ENCODE measurements at places on chromosomes 1 and 21. TPM values are rescaled to one million over a fixed set of nuclear protein-coding genes. Genes with fewer than 3 reads are reported as not detected.

DNA sequence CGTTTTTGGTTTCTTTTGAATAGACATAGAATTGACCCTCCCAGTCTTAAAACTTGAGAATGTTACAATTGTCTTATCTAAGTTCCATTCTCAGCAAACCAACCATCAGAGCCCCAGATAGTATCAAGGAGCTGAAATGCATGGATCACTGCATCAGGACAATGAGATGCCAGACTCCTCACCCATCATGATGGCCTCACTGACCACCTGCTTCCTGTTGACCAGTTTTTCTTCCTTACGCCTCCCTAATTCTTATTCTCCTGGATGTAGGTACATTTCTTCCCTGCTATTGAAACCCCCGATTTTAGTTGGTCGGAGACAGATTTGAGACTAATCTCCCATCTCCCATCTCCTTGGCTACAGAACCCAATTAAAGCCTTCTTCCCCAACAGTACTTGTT, 17.7 kb downstream of the MATN1 start:
- DNase-seq: no peak

GRCh38 chr1:34488080-34488708, 266.7 kb upstream of the GJB5 start:
- no peak for DNase-seq

Gene C1QC
- total RNA-seq: not detected

DNA sequence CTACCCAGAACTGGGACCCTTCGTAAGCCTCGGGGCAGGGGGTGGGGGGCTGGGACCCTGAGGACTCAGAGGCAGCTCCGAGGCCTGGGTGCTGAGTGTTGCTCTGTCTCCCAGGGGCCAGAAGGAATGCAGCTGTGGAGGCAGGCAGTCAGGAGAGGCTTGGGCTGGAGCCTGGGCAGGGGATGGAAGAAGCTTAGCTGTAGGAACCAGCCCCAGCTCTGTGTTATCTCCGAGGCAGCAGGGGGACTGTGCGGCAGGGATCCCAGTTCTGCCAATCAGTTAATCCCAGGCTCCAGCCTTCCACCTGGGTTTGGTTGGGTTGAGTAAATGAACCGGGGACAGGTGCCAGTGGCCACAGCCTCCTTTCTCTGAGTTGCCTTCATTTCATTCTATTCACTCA, 8.2 kb upstream of the GRIK3 start:
- no peak for DNase-seq

DNA sequence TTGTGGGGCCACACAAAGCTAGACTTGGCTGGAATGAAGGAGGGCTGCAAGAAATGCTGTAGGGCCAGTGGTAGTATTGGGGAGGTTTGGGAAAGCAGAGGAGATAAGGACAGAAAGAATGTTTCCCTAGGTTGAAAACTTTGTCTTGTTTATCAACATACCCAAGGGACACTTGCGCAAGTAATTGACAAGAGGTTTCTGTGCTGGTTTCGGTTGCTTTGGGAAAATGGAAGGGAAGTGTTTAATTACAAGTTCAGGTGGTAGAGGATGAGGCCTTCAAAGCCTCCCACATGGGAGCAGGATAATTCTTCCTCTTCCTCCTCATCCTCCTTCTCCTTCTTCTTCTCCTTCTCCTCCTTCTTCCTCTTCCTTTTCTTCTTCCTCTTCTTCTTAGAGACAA, 182.1 kb upstream of the LMO4 start:
- no peak for DNase-seq

Gene FLG
- total RNA-seq: 0.35 TPM

DNA sequence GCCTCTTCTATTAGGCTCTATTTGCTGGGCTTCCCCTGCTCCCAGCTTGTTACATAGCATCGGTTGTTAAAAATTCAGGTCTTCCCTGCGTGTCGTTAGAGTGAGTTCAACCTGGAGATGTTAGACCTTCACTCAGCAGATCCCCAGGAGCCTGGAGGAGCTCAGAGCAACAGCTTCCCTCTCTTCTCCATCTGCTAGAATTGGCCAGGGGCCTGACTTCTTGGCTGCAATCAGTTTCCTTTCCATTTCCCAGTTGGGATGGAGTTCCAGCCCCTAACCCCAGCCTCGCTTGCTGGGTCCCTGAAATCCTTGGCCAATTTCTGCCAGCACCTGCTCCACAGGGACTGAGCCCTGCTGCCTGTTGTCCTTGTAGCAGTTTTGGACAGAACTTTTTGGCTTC, 55.9 kb downstream of the MT1HL1 start:
- no peak for DNase-seq

Gene CADM3
- 10.1 TPM for total RNA-seq

- no peak for DNase-seq
These were observed 64.0 kb downstream of the PROX1 start for GRCh38 chr1:214051786-214052185.

GRCh38 chr1:224127925-224128819, 14.3 kb downstream of the FBXO28 start:
- no peak for DNase-seq

DNA sequence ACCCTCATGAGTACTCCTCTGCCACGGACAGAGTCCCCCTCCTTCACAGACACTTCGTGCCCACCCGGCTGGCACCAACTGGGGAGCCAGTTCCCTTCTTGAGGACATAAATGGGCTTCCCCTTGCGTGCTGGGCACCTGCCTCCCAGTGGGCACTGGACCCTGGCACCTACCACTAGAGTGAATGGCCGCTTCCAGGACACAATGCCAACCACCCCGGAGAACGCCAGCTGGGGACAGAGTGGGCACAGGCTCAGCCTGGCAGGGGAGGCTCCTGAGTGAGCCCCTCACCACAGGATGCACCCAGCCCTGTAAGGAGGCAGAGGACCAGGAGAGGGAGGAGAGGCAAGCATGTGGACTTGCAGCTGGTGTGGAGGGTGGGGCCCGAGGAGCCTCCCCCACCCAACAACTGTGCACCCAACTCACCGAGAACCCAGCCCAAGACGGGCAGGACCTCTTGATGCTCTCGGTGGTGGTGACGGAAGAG, 1.0 kb downstream of the ENTREP3 start:
- no peak for DNase-seq

- DNase-seq: no peak
These were observed 6.1 kb upstream of the VHLL start for GRCh38 chr1:156305215-156305614.

Gene RHD
- not detected for total RNA-seq

- DNase-seq: no peak
These were observed 16.9 kb downstream of the IVNS1ABP start for GRCh38 chr1:185300152-185300551.

- DNase-seq: peak; percentile 95
These were observed 27.8 kb downstream of the ECE1 start for GRCh38 chr1:21262293-21263051.

DNA sequence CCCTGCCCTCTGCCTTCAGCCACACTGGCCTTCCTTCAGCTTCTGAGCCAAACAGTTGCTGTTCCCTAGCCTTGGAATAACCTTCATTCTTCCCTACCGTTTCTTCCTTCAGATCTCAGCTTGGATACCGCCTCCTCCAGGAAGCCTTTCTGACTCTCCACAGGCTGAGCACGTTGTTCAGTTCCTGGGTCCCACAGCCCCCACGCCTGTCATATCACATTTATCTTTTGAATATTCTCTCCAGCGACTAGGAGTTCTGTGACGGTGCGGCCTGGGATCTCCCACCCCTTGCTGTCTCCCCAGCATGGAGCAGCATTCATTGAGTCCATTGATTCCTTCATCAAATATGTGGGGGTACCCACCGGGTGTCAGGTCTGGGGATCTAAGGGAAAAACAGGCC, 39.2 kb downstream of the EPHA2 start:
- no peak for DNase-seq

All from H4 (cell line).